ENCODE measurements at places on chromosomes 4 and X.
A peak's percentile ranks its signal among the peaks of the same experiment; 100 is the strongest.

- no peak for DNase-seq
Observed at GRCh38 chrX:5810636-5811035, 418.0 kb downstream of the NLGN4X start.

DNA sequence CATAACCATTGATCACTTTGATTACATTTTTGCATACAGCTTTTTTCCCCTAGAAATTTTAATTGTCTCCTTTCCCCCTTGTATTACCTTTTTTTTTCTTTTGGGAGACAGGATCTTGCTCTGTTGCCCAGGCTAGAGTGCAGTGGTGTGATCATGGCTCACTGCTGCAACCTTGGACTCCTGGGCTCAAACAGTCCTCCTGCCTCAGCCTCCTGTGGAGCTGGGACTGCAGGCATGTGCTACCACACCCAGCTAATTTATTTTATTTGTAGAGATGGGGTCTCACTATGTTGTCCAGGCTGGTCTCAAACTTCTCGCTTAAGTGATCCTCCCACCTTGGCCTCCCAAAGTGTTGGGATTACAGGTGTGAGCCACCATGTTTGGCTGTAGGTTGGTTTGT is 47.0 kb downstream of the ZFX start:
- no peak for DNase-seq

DNA sequence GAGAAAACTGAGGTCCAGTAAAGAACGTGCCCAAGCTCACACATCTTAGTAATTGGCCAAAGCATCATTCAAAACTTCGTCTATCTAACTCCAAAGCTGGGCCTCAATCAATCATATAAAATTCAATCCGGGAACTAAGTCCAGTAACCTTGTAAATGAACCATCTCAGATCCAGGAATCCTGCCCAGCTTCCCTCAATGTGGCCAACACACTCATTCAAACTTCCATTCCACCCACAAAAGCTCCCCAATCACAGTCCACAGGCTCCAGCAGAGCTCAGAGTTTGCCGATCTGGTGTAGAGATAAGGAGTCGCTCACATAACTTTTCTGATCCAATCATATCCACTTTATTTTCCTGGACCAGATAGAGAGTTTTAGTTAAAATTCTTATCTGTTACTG is 144.8 kb downstream of the SPATA18 start:
- DNase-seq = no peak

DNA sequence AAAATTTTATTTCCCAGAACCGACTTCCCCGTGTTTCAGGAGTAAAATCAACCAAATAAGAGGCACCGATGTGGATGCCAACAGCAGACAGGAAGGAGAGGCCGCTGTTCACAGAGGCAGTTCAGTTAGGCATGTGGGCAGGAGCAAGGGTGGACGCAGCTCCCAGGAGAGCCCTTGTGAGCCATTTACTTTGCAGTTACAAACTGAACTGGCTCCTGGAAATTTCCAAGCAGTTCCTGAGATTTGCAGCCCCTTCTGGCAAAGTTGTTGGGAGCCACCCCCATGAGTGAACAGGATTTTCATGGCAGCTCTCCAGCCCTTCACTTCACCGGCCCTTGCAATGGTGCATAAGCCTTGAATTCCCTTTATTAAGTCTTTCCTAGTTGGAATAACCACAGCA is 189.1 kb downstream of the AFAP1 start:
- DNase-seq = no peak

DNA sequence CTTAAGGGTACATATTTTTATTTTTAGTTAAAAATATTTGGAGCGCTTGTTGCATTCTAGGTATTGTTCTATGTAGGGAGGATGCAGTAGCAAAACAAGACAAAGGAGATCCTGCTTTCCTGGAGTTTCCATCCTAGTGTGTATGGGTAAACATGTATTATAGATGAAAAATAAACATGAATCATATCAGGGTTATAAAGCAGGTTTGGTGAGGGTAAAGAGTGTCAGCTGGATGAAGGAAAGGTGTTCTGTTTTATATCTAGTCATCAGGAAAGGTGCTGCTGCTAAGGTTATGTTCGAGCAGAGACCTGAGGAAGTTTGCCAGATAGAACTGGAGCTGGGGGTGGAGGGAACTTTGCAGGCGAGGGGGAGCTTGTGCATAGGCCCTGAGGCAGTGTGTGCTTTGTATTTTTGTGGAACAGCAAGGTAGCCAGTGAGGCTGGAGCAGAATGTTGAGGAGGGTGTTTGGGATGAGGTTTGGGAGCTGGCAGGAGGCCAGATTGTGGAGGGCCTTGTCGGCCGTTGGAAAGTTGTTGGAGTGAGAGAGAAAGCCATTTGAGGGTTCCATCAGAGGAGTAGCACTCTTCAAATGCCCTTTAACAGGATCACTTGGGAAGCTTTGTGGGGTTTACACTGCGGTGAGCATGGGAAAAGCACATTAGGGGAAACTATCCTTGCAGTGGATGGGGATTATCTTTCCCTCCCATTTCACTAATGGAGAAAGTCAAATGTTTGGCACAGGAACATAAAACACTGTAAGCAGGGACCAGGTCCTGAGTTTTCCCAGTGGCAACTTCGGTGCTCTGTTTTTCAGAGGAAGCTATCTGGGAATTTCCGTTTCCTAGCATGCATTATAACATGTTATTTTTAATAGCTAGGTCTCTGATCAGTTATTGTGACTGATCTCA is 35.9 kb downstream of the AFF1 start:
- DNase-seq = no peak

DNA sequence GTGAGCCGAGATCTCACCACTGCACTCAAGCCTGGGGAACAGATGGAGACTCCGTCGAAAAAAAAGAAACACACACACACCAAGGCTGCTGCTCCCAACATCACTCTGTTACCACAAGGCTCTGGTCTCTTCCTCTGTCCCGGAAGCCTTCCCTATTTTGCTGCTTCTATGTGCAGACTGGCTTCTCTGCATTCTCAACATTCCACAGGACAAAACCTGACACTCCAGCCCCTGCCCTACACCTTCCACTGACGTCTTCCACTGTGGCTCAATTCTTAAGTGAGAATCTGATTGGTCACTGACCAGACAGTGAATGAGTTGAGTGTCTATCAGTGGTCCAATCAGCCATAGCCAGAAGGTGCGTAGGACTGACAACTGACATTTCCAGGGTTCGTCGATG is 5.9 kb downstream of the ODAPH start:
- DNase-seq = no peak

- no peak for DNase-seq
Observed at GRCh38 chr4:77451530-77451929, 154.1 kb upstream of the CXCL13 start.

DNA sequence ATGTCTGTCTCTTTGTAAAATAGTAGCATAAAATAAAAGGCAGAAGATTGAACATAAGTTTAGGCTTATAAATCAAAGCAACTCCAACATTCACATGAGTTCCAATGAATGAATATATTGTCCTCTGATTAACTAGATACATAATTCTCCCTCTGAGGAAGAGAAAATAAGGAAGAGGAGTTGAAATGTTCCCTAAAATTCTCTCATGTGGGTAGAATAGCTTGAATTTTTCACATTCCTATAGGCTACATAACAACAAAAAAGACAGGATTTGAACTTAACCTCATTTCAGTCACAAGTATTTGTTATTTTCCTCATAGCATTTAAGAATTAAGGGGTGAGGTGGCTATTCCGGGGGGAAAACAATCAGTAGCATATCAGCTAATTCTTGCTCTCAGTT is 462.4 kb upstream of the NDST4 start:
- DNase-seq = no peak

DNA sequence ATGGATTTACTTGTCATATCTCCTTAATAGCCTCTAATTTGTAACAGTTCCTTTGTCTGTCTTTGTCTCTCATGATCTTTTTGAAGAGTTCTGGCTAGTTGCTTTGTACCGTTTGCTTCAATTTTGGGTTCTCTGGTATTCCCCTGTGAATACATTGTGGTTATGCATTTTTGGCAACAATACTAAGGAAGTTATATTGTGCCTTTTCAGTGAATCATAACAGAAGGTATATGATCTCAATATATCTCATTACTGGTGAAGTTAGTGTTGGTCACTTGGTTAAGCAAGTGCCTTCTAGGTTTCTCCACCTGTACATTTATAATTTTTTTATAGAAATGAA is 48.6 kb downstream of the DCLK2 start:
- DNase-seq = no peak

DNA sequence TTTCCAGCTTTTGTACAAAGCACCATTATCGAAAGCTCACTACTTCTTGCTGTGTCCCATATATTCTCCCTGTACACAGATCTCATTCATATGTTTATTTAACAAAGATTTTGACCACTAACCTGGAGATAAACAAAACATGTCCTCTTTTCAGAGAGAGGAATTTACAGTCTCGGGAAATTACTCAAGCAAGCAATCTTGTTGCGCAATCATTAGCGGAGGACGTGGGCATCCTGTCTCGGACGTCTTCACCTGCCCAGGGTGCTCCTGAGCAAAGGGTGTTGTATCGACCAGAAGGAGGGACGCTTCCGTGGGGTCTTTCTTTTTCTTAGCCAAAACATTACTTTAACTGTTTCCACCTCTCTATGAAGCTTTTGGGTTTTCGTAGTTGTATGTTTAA is 66.5 kb upstream of the CLCN4 start:
- no peak for DNase-seq

GRCh38 chrX:134803060-134803459 is 144.8 kb upstream of the PLAC1 start:
- no peak for DNase-seq

DNA sequence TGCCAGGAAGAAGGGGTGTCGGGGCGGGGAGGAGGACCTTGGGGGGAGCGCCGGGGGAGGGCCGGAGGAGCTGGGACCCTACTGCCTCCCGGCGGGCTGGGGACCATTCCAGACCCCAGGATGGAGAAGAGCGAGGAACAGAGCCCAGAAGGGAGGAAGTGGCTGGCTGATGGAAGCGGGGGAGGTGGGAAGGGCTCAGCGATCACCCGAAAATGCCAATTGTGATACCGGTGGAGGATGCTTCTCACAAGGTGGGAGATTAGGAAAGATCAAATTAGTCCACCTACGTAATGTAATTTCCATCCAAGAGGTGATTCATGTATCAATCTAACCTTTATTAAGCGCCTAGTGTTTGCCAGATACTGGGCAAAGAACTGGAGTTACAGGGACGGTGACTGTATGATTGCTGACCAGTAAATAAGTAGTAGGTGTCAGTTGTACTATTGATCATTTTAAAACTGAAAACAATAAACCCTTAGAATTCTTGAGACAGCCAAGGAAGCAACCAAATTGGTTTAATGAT is 452 bp upstream of the RAI2 start:
- no peak for DNase-seq

- DNase-seq = no peak
Observed at GRCh38 chrX:115690511-115691216, 129.7 kb downstream of the PLS3 start.

- DNase-seq = no peak
Observed at GRCh38 chrX:113305496-113305895, 464.9 kb upstream of the AMOT start.

DNA sequence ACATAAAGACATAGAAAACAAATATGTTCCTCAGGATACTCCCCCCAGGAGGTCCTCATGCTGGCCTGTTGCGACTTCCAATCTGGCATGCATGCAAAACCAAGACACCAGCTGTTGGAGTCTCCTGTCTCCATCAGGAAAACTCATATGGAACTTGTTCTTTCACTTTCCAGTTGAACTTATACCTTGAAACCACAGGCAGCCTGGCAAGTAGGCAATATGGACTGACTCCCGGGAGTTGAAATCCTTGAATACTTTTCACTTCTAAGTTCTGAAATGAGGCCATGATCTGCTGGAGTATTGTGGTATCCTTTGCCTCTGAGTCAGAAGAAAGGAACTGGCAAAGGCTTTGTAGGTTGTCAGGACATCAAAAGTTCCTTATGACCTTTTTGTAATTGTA is 444.2 kb downstream of the IDS start:
- DNase-seq = no peak

- DNase-seq = no peak
Observed at GRCh38 chrX:9440116-9440844, 24.6 kb upstream of the TBL1X start.

GRCh38 chrX:134679644-134680043 is 21.4 kb upstream of the PLAC1 start:
- no peak for DNase-seq

GRCh38 chr4:7847206-7847605 is 92.5 kb downstream of the AFAP1 start:
- DNase-seq = no peak

GRCh38 chr4:9969526-9970398 is 51.5 kb downstream of the SLC2A9 start:
- DNase-seq = no peak

- no peak for DNase-seq
Observed at GRCh38 chr4:26141911-26142638, 178.7 kb upstream of the RBPJ start.

GRCh38 chr4:97123573-97123972 is 1019.7 kb downstream of the STPG2 start:
- no peak for DNase-seq

GRCh38 chr4:82739287-82740190 is 59.1 kb downstream of the SCD5 start:
- peak; percentile 25 for DNase-seq

DNA sequence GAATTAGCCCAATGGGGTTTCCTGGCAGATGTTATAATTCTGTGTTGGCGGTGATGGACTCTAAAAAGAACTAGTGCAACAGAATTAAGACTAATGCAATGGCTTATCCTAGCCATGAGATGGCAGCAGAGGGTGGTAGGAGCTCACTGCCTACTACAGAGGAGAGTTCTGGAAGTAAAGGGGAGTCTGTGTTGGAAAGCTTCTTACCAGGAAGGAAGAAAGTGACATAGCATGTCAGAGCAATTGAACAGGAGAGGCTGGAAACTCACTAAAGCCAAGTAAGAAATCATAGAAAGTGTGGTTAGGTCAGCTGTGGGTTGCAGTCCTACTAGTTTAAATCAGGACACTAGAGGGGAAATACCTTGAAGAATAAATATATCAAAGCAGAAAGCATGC is 6.3 kb upstream of the TRPC5OS start:
- no peak for DNase-seq

DNA sequence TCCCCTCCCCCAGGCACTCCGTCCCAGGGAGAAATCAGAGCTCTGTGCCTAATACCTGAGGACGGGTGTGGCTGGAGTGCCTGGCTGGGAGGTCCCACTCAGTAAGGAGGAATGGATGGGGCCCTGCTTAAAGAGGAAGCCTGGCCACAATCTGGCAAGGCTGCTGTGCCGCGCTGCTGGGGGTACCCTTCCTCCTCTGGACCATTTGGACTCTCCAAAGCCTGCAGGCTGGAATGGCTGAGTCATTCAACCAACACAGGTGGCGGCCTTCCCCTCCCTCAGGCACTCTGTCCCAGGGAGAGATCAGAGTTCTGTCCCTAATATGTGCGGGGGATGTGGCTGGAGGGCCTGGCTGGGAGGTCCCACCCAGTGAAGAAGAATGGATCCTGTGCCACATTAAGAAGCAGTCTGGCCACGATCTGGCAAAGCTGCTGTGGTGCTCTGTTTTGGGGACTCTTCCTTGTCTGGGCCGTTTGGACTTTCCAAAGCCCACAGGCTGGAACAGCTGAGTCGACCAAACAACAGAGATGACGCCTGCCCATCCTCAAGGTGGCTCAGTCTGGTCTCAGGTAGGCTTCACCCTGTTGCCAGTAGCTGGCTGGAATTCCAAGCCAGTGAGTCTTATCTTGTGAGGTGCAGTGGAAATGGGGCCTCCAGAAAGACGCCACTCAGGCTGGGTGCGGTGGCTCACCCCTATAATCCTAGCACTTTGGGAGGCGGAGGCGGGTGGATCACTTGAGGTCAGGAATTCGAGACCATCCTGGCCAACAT is 127.3 kb upstream of the HUWE1 start:
- DNase-seq = no peak

GRCh38 chr4:174503079-174503715 is 19.1 kb downstream of the HPGD start:
- no peak for DNase-seq

GRCh38 chr4:104210420-104210819 is 284.3 kb downstream of the CXXC4 start:
- DNase-seq = no peak

- DNase-seq = no peak
Observed at GRCh38 chr4:65018313-65018712, 609.1 kb upstream of the TECRL start.

Measured in T-helper 2 cell (primary cell).